ENCODE measurements at places on chromosomes 5 and 9. TPM values are rescaled to one million over a fixed set of nuclear protein-coding genes. Genes with fewer than 3 reads are reported as not detected.

PCDHGA7 gene
- 5.4 TPM for total RNA-seq

CDHR2 gene
- not detected for total RNA-seq

NR4A3 gene
- 39.3 TPM for total RNA-seq

C9orf50 gene
- not detected for total RNA-seq

LCN9 gene
- total RNA-seq = not detected

SHC3 gene
- total RNA-seq = 1.0 TPM

FLT4 gene
- 10.8 TPM for total RNA-seq

CAMK4 gene
- total RNA-seq = 1.4 TPM

TERT gene
- not detected for total RNA-seq

PKN3 gene
- total RNA-seq = 3.0 TPM

ACOT12 gene
- not detected for total RNA-seq

C9orf43 gene
- 0.87 TPM for total RNA-seq

PCDHA8 gene
- 0.43 TPM for total RNA-seq

DNA sequence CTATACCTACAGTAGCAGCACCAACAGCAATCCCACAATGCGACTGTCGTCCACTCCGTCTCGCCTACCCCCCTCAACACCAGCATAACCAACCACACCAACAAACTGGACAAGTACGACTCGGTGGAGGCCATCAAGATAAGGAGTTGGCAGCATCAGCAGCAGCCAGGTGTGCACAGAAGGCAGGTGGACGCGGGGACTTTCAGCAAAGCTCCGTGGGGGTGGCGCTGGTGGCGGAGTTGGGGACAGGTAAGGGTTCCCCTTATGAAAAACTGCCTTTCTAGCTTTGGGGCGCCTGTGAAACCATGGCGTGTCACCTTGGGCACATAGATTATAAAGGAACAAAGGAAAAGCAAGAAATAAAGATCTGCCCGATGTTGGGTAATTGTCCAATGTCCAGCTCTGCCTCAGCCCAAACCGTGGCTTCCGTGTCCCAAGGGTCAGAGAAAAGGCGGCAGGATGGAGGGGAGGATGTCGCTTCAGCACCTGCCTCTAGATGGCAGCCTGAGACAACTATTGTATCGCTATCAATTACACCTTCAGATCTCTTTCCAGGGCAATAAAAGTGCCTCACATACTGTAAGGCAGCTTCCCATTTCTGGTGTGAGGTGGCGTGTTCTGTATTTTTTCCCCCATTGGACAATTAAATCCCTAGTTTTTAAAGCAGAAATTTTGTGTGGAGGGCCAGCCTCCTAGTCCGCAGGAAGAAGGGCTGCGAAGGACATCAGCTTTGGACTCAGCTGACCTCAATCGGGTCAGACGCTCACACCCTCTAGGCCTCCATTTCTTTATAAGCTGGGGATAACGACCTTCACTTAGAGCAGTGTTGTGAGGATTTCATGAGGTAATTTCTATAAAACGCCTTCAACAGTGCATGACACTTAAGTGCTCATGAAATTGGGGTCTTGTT, 58.8 kb downstream of the MTRR start:
- DNase-seq = peak; percentile 20

GRCh38 chr9:126708178-126708577, 94.5 kb downstream of the LMX1B start:
- DNase-seq = peak; percentile 2

- peak; percentile 73 for DNase-seq
Measured at GRCh38 chr9:125472926-125473701, 211.5 kb downstream of the GAPVD1 start.

DNA sequence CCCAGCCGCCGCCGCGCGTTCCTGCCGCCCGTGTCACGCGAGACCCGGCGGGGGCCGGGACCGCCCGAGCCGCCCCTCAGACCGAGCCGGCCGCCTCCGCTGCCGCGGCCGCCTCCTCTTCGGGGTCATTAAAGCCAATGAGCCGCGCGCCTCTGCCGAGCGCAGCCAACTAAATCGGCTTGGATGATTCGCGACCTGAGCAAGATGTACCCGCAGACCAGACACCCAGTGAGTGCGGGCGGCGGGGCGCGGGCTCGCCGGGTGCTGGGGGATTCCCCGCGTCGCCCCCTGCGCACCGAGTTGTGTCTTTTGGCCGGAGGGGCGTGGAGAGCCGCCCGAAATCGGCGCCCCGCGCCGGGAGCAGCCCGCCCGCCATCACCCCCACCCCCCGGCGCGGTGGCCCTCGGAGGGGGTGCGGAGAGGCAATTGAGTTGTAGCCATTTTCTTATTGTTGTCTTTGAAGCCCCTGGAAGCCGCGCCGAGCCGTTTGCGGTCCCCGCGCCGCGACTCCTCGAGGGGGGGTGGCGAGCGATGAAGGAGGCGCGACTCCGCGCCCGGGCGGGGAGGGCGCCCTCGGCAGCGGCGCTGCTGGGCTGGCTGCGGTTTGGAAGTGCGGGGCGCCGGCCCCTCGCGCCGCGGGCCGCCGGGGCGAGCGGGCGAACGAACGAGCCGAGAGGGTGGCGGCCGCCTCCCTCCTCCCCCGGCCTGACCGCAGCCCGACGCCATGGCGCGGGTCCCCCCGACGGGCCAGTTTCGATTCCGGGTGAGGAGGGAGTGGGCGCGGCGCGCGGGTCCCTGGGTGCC, 1.0 kb downstream of the TLE4 start:
- peak; percentile 75 for DNase-seq

GRCh38 chr5:173831196-173831914, 56.8 kb upstream of the CPEB4 start:
- no peak for DNase-seq

- DNase-seq = no peak
Measured at GRCh38 chr5:39816156-39816845, 391.5 kb upstream of the DAB2 start.

DNA sequence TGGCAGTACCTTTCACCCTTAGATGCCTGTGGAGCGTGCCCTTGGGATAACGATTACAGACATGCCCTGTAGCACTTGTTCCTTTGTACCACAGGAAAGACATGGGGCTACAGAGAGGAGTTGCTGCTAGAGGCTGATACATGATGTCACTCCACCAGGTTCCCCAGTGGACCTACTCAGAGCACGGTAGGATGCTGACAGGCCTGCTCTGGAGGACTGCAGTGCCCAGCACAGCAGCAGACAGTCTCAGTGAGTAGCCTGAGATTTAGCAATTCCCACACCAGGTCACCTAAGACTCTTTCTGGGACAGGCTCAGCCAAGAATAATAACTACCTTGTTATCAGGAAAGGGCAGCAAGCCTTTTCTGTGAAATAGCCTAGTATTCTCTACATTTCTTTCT, 28.8 kb downstream of the PDE4D start:
- DNase-seq = no peak

- DNase-seq = no peak
Measured at GRCh38 chr5:181243018-181243563, 615 bp downstream of the RACK1 start.

DNA sequence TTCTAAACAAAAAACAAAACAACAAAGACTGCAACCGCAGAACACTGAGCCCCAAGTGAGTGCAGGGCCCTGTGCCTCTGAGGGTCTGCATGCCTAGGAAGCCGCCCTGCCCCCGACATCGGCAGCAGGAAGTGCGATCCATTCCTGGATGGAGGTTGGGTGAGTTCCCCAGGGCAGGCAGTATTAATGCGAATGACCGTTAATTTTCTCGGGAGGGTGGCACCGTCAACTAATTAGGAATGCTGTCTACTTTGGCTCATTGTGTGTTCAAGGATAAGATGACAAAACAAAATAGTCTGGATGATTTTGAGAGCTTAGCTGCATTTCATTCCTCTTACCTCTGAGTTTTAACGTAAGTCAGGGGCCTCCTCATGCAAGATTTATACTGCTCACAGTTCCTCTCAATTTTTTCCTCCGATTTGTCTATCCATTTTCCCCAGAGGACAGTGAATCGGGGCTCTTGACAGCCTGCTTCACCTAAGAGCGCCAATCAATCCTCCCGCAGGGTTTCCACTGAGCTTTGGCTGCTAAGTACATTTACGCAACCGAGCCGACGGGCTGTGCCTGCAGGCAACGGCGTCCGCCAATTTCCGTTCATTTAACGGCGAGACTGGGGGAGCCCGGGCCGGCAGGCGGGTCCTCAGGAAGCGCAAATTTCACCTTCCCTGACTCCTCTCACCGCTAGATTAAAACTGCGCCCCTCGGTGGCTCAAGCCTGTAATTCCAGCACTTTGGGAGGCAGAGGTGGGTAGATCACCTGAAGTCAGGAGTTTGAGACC, 2.9 kb upstream of the NXNL2 start:
- peak; percentile 45 for DNase-seq

- DNase-seq = no peak
Measured at GRCh38 chr9:121887553-121888437, 205.3 kb downstream of the TTLL11 start.

DNA sequence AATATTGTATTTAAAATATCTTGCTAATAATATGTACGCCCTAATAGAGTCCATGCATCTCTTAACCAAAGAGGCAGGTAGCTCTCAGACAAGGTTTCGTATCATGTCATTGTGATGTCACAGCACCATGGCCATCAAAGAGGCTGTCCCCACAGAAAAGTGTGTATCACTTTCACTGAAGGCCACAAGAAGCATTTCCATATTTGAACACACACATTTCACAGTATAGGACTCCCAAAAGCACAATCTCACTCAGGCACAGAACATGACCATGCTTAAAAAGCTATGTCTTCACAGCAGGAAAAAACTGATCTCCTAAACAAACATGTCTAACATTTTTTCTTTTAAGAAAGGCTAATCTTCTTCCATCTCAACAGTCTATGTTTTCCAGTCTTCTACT, 133.8 kb downstream of the DENND1A start:
- DNase-seq = no peak

DNA sequence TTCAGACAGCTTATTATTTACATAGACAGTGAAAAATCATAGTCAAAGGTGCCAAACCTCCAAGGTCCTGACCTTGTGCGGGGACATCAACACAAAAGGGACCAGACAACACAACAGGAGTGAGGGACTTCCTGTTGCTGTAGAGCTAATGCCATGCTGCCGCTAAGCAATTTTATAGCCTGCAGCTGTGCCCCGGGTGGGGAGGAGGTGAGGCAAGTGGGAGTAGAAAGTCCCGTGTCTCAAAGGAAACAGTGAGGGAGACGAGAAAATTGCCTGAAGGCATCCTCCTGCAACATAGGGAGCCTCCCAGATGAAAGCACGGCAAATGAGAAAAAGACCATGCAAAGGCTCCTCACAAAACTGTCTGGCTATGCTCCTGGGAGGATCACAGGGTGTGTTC, 58.8 kb downstream of the CAAP1 start:
- no peak for DNase-seq

- DNase-seq = no peak
Measured at GRCh38 chr5:151931260-151931659, 6.6 kb upstream of the GLRA1 start.

DNA sequence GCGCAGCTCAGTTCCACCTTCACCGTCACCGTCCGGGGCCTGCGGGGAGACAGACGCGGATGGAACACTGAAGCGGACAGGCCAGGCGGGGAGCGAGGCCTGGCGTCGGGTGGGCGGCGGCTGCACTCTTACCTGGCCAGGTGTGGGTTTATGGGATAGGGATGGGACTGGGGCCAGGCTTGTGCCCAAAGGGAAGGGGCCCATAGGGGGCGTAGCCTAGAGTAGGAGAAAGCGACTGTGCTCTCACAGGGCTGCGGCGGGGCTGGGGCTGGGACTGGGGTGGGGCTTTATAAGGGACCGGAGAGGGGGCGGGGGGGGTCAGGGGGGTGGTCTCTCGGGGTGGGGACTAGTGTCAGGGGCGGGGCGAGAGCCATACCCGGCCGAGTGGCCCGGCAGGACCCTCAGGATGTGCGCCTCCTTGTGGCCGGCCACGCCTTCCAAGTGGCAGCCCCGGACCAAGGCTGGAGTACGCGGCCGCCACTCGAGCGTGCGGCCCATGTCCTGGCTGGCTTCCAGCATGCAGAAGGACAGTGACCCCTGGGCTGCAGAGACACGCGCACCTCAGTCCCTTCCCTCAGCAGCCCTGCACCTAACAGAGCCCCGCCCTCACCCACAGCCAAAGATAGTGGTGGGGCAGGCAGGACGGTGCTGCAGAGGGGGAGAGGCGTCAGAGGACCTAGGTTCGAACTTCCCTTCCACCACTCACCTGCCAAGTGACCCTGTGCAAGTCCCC, 22.8 kb downstream of the FPGS start:
- no peak for DNase-seq

- no peak for DNase-seq
Measured at GRCh38 chr9:83441390-83441789, 96.8 kb downstream of the FRMD3 start.

- no peak for DNase-seq
Measured at GRCh38 chr9:131817627-131818026, 77.8 kb upstream of the RAPGEF1 start.

DNA sequence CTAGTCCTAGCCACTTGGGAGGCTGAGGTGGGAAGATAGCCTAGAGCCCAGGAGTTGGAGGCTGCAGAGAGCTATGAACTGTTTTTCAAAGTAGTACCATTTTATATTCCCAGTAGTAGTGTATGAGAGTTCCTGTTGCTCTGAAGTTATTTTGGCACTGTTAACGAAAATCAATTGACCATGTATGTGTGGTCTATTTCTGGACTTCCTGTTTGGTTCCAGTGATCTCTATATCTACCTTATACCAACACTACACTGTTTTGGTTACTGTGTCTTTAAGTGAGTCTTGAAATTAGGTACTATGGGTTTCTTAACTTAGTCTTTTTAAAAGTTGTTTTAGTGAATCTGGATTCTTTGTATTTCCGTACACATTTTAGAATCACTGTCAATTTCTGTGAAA, 13.6 kb downstream of the SLF1 start:
- DNase-seq = no peak

- no peak for DNase-seq
Measured at GRCh38 chr9:131943351-131943841, 136.3 kb downstream of the MED27 start.

DNA sequence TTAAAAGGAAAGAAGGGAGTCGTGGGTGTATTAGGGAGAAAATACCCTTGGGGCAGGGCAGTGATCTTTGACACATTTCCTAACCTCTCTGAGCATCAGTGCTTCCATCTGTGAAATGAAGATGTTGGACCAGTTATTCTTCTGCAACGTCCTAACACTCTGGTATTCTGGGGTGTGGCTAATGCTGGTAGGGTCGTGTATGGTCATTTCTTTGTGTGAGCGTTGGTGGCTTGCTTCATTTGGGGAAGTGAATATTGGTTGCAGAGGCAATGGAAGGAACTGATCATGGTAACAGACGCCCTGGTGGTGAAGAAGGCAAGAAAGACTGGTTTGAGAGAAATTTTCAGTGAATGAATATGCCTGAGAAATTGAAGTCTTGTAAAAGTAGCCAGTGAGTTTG, 67.9 kb upstream of the TTC23L start:
- DNase-seq = no peak

GRCh38 chr5:10286162-10286861, 21.4 kb downstream of the CMBL start:
- no peak for DNase-seq

GRCh38 chr9:88447431-88447830, 59.2 kb downstream of the SPIN1 start:
- DNase-seq = no peak

All from ovary (tissue), 10 donors.